ENCODE measurements at places on chromosomes 7 and 10.

DNA sequence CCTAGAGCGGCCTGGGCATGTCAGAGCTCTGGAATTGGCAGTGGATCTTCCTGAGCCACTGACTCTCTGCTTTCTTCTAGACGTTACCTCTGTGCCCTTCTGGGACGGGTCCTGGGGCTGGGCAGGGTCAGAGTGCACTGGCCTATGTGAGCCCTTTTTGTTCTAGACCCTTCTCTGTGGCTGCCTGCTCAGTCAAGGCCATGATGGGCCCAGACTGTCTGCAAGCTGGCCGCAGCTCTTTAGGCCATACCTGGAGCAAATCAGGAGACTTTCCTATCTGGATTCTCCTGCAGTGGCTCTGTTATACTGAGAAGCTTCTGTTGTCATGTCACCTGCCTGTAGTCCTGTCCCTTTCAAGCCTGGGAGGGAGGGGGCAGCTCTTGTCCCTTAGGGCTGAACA lies 70.1 kb downstream of the ADCY1 start:
- DNase-seq, result no peak

GRCh38 chr10:61140765-61141392 lies 196.9 kb upstream of the RHOBTB1 start:
- DNase-seq, result peak; percentile 26

GRCh38 chr7:55132890-55133551 lies 114.2 kb downstream of the EGFR start:
- peak; percentile 87 for DNase-seq

- peak; percentile 29 for DNase-seq
Measured at GRCh38 chr10:96991313-96991841, 159.3 kb downstream of the LCOR start.

GRCh38 chr10:89095701-89096391 lies 105.2 kb downstream of the FAS start:
- DNase-seq, result no peak

GRCh38 chr7:46009211-46009610 lies 88.1 kb upstream of the IGFBP3 start:
- no peak for DNase-seq

DNA sequence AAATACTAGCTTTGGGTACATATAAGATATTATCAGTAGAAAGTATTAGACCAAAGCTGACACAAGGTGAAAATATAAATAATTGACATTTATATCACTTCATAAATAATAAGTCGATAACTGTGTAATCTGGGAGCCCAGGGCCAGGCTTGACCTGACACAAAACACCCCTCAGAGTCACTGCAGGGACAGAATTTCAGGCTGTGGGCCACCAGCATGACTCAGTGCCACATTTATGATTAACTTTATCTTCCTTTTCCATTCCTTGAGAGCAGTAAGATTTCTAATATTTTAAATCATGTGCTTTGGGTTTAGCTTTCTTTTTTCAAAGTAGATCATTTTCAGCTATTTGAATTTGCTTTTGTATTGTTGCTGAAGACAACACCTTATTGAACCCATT lies 102.9 kb upstream of the NFE2L3 start:
- DNase-seq, result no peak

DNA sequence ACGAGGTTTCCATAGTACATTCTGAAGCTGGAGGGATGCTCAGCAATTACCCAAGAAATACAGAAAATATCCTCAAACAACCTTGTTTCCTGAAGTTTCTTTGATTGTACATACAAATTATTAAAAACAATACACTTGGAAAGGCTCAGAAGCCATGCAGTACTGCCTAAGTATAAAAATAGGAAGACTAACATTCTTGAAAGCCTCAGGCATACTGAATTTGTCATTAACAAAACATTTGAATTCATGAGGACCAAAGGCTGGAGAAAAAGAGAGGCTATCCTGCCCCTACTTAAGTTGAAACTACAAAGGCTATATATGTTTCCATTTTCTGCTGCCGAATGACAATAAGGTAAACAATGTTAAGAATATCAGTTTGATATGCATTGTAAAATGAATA lies 54.3 kb upstream of the SGCE start:
- DNase-seq, result no peak

- DNase-seq, result no peak
Measured at GRCh38 chr10:30534465-30535144, 94.9 kb downstream of the LYZL2 start.

- no peak for DNase-seq
Measured at GRCh38 chr7:1692515-1693418, 22.7 kb downstream of the ELFN1 start.

DNA sequence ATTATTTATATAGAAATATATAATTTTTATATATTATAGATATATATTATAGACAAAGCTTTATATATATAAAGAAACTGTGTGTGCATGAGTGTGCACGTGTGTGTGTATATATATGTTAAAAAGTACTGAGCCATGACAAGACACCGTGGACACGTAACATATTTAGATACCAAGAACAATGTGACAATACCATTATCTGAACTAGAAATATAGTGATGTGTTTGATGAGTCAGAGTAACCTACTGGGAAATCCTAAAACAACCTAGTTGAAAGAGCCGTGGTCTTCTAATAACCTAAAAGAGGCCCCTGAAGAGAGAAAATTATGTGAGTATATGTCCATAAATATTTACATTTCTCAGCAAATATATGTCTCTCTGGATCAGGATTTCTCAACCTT lies 50.7 kb upstream of the ITGB8 start:
- no peak for DNase-seq

DNA sequence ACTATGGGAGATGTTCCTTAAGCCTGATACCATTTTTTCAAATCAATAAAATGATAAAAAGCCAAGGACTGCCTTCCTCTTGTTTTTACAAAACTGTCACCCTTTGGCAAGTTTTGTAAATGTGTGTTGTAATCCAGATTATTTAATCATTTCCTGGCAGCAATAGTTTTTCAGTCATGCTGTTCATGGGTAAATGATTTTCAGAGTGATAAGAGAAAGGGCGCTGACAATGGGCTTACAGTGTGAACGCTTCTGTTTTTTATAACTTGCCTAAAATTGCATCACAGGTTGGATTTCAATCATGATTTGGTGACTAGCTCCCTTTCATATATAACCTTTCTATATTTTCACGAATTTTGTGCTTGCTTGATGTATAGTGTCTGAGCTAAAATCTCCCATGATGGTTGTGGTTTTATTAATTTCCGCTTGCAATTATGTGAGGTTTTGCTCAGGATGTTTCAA lies 19.0 kb upstream of the DMBT1 start:
- DNase-seq, result no peak

- DNase-seq, result no peak
Measured at GRCh38 chr7:96285579-96285978, 36.3 kb downstream of the SLC25A13 start.

DNA sequence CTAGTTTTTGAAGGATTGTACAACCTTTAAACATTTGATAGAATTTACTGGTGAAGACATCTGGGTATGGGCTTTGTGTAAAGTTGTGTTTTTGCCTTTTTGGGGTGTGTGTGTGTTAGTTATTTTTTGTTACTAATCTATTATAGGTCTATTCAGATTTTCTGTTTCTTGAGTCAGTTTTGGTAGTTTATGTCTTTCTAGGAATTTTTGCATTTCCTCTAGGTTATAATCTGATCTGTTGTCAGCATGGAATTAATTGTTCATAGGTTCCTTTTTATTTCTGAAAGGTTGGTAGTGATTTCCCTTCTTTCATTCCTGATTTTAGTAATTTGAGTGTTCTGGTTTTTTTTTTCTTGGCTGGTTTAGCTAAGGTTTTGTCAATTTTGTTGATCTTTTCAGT lies 17.7 kb downstream of the SEPTIN7 start:
- DNase-seq, result no peak

GRCh38 chr7:34044734-34045353 lies 139.5 kb downstream of the BMPER start:
- DNase-seq, result no peak

DNA sequence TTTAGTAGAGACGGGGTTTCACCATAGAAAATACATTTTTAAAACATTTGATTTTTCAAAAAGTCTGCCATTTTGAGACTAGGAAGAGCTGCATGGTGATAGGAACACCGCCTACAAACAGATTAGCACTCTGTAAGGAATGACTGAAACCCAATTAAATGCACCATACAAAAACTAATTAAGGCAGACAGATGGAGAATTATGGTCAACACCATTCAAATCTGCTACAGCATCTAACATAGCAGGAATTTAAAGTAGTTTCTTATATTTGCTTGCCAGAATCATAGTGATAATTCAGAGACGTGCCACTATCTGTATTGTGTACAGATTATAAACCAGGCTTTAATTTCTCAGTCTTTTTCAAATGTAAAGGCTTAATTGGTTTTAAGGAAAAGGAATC lies 68.2 kb downstream of the ENO4 start:
- DNase-seq, result no peak

- no peak for DNase-seq
Measured at GRCh38 chr7:511476-512145, 8.0 kb downstream of the PDGFA start.

GRCh38 chr10:43253461-43254198 lies 13.2 kb downstream of the RASGEF1A start:
- no peak for DNase-seq

GRCh38 chr10:63337455-63338251 lies 128.1 kb downstream of the JMJD1C start:
- DNase-seq, result no peak

DNA sequence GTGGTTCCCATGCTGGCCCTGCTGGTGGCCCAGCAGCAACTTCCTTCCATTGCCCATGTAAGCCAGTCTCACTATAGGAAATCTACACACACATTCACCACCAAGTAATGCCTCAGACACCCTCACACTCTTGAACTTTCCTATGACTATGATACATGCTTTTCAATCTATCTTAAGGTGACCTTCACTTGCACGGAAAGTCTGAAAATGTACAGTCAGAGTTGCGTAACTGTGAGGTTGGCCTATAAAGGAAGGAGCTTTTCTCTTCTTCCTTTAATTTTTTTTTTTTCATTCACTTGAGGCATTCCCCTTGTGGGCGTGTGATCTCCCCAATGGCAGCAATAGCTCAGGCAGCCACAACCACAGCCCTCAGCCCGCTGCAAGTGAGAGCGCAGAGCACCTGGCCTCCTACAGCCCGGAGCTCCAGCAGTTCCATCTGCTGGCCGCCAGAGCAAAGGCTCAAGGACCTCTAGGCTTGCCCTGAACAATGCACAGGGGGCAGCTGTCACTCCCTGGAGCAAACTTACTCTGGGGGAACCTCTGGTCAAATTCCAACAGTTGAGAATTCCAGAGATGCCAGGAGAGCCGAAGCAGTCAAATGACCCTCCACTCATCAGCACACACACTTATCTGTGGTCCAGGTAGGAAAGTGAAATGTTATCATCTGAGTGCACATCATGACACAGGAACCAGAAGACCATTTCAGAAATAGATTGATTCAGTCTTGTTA lies 123.1 kb upstream of the ADO start:
- no peak for DNase-seq

DNA sequence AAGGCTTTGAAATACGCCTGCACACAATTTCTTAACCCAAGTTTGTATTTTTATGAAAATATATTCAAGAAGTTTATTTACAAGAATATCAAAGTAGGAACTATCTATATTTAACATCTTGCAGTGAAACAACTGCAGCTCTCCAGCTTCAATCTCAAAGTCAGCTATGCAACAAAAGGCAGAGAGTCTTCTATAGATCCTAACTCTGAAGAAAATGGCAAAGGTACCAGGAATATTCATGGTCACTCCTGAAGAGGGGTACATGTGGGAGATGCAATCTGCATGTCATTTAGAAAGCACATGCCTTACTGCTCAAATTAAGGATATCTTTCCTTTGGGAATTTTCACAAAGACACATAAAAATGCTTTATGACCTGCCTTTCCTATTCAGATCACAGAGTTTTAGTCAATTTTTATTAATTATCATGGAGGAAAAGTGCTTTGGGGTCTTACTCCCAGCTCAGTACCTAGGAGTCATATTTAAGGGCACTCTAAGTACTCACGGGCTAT lies 1.5 kb downstream of the ANK3 start:
- no peak for DNase-seq

- DNase-seq, result no peak
Measured at GRCh38 chr7:121037957-121038716, 49.6 kb downstream of the CPED1 start.
